ENCODE measurements at places on chromosomes 2 and 18. TPM values are rescaled to one million over a fixed set of nuclear protein-coding genes. Genes with fewer than 3 reads are reported as not detected.

RASGRP3 gene
- total RNA-seq: 5.7 TPM

PLGLB2 gene
- total RNA-seq: 0.54 TPM

DCDC2C gene
- not detected for total RNA-seq

SGPP2 gene
- under 0.01 TPM for total RNA-seq

ITM2C gene
- 318 TPM for total RNA-seq

DNAJC5G gene
- total RNA-seq: not detected

SPATA3 gene
- not detected for total RNA-seq

ZRANB3 gene
- total RNA-seq: 7.0 TPM

CDK15 gene
- total RNA-seq: 0.27 TPM

EPB41L3 gene
- 6.2 TPM for total RNA-seq

ARHGAP28 gene
- total RNA-seq: under 0.01 TPM

CREG2 gene
- total RNA-seq: 0.27 TPM

CD8B gene
- 0.27 TPM for total RNA-seq

FBXO41 gene
- 10.5 TPM for total RNA-seq

CYP27A1 gene
- 0.27 TPM for total RNA-seq

RNU2-63P gene
- under 0.01 TPM for total RNA-seq

PFN4 gene
- total RNA-seq: 0.81 TPM

ERBB4 gene
- not detected for total RNA-seq

ARHGAP25 gene
- total RNA-seq: 43.6 TPM

RAPGEF4 gene
- under 0.01 TPM for total RNA-seq

FHOD3 gene
- not detected for total RNA-seq

REG1B gene
- total RNA-seq: under 0.01 TPM

AGPS gene
- 45.0 TPM for total RNA-seq

PRKAG3 gene
- not detected for total RNA-seq

CFAP65 gene
- not detected for total RNA-seq

TM4SF20 gene
- total RNA-seq: not detected

FNDC4 gene
- 0.27 TPM for total RNA-seq

CDH19 gene
- not detected for total RNA-seq

GPR75 gene
- 3.5 TPM for total RNA-seq

DYNAP gene
- not detected for total RNA-seq

C1GALT1C1L gene
- 0.27 TPM for total RNA-seq

VWC2L gene
- total RNA-seq: under 0.01 TPM

Data from hematopoietic multipotent progenitor cell (in vitro differentiated cells).